ENCODE measurements at places on chromosomes 7 and 10.

- peak; percentile 97 for DNase-seq
Observed at GRCh38 chr10:44051584-44052385, 333.1 kb downstream of the CXCL12 start.

DNA sequence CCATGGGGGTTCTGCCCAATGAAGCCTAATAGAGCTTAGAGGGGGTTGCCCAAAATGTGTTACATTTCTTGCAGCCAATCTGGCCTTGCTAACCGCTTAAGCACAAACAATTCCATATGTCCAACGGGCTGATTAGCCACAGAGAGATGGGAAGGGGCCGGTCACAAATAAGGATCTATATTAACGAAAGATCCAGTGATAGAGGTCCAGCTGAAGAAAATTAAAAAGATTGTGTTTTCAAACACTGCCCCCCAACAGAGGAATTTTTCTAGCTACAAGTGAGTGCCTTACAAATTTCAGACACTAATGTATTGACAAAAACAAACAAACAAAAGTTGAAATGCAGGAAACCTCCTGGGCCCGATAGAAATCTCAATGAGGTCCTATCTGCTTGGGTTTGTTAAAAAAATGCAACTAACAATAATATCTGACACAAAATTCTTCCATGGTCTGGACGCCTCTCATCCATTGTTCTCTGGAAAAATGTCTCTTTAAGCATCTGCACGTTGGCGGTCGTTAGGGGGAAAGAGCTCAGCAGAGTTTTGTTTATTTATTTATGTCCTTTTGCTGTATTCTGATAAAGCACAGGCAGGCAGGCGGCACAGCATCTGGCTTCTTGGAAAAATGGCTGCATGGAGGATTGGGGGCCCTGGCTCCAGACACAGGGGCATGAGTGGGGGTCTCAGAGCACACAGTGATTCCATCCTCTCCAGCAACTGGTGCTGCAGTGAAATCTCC, 402.0 kb downstream of the RPS24 start:
- no peak for DNase-seq

- DNase-seq, result no peak
Observed at GRCh38 chr7:27243340-27244163, 950 bp downstream of the EVX1 start.

GRCh38 chr10:77261146-77261545, 376.5 kb downstream of the KCNMA1 start:
- no peak for DNase-seq

DNA sequence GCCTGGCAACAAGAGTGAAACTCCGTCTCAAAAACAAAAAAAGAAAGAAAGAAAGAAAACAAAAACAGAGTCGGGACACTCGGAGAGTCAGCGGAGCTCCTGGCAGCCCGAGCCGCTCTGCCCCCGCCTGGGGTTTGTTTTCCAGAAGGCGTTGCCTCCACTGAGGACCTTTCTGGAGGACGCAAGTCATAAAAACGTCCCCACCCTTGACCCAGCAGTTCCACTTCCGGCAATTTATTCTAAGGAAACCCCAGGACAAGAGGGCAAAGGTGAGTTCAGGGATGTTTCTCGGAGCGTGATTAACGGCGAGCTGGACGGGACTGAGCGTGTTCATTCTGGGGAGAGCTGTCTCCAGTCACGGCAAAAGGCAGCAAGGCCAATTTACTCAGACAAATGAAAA, 27.0 kb upstream of the SUN1 start:
- DNase-seq, result no peak

DNA sequence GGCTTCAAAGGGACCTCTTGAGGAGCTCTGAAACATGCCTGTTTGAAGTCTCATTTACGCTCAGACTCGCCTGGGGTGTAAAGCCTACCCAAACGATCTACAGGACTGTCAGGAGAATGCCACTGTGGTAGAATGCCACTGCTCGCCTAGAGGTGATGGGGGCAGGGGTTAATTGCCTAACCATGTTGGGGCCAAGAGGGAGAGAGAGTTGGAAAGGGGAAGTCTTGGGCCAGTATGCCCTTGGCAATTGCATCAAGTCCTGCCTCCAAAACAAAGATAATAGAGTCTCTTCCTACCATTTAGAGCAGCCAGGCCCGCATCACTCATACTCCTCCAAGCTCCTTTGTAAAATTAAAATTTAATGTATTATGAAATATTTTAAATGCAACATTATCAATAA, 25.2 kb downstream of the CDK1 start:
- DNase-seq, result no peak

DNA sequence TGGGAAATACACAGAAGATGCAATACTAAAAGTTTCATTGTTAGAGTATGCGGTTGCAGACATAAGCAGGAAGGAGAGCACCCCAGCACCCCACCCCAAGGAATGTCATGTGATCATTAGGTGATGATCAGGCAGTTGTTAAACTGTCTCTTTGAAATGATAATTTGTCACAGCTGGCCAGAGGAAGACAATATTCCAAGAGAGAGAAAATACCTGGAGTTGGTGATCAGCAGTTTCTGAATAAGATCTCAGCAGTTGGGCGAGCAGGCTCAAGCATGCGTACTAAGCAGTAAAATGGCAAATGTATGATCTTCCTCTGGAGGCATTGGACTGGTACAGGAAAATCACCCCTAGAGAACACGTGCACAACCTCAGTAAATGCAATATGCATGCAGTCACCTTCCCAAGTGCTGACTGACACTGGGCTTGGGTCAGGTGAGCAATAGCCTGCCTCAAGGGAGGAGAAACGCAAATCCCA, 250.1 kb upstream of the MBL2 start:
- DNase-seq, result peak; percentile 62

- DNase-seq, result no peak
Observed at GRCh38 chr10:95388539-95388938, 97.7 kb upstream of the PDLIM1 start.

- DNase-seq, result peak; percentile 77
Observed at GRCh38 chr10:13348216-13349017, at the start of gene SEPHS1. TSS of gene SEPHS1 (minus strand) at chr10:13348293. CDS start at chr10:13344950, 3,343 bp downstream.

GRCh38 chr7:155374276-155375252, 76.9 kb downstream of the INSIG1 start:
- no peak for DNase-seq

GRCh38 chr7:72078301-72078700, 333.8 kb downstream of the CALN1 start:
- no peak for DNase-seq

DNA sequence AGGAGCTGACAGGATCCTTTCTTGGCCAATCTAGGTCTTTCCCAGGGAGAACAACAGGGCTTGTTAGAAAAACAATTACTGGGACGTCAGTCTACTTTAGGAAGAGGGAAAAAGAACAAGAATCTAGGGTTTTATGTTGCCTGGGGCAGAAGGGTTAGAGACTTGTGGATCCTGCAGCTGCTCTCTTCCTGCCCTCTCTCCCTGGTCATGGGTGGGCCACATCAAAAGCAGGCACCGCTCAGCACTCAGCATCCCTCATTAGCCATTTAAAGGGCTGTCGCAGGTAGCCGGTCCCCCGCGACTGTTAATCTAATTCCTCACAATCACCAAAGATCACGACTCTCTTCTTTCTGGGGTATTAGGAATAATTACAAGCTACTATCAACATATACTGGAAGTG, 631.9 kb downstream of the CALN1 start:
- DNase-seq, result no peak

- no peak for DNase-seq
Observed at GRCh38 chr7:120720317-120720716, 137.6 kb downstream of the TSPAN12 start.
